ENCODE measurements at places on chromosomes 12 and 14.

DNA sequence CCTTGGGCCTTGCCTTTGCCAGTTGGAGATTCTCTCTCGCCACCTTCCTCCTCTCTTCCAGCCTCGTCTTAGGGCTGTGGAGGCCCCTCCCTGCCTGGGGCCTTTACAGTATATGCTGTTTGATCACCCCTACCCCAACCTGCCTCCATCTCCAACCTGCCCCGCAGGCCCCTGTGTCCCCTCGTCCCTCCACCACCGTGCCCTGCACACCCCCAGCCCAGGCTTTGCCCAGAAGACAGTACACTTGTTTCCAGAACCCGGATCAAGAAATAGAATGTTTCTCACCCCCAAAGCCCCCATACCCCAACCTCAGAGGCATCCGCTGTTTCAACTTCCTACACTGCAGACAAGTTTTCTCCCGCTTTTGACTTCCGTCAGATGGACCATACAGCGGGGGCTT lies 202.3 kb upstream of the C14orf180 start:
- no peak for DNase-seq

DNA sequence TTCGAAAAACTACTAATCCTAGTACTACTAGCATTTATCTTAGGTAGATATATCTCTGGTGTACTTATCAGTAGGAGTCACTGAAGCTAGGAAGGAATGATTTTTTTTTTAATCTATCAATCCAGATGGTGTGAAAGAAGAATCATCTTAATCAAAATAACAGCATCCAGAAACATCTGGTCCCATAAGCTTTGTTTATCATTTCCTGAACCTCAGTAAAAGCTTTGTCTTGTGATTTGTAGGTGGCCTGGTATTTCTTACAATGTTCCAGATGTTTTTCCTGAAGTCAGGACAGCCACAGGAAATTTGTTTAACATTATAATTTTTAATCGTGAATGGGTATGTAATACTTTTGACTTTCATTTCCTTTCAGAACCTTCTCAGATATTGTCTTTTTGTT lies 28.0 kb upstream of the LUM start:
- no peak for DNase-seq

DNA sequence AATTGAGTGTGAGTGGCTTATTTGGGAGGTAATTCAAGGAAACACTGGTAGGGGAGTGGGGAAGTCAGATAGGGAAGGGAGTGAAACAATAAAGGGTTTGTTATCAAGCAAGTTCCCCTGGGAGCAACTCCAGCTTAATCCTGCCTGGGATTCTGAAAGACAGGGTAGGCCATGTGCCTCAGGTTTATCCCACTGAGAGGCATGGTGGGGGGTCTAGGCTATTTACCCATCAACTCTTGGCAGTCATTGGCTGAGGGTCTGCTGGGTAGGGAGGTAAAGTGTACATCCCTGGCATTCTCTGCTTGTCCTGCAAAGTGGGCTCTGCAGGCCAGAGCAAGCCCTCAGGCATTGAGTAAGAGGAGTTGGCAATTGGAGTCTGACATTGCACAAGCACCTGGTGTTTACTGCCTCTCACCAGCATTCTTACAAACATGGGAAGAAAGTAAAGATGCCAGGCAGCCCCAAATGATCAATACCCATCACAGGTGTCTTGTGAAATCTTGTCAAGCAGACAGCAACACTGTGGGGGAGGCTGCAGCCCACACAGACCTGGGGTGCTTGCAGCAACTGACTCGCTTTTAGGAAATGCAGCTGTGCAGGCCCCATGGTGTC lies 169.3 kb downstream of the KTN1 start:
- DNase-seq, result no peak

DNA sequence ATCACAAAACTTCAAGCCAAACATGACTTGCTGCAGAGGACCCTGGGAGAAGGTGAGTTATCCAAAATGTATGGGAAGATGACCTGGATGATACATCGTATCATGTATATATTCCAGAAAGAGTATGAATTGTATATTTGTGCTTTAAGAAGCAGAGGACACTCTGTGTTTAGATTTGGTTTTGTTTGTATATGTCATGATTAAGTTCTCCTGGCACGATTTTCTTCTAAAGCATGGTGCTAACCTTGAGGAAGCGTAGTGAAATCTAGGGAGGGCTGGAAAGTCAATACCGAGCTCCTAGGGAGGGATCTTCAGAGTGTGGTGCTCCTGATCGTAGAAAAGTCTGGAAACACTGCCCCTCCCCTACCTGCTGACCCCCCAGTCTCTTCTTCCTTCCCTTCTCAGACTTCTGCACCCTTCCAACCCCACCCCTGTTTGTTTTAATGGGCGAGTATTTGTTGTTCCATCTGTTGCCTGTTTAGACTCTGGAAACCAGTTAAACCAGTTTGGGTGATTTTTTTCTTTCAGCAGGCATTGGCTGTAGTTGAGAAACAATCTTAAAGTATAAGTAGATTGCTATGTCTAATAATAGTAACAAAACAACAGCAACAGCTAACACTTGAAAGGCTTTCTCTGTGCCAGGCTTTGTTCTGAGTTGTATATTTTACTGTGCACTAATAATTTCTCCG lies 141.6 kb downstream of the KICS2 start:
- DNase-seq, result no peak
